ENCODE measurements at places on chromosomes 5 and 9.

GRCh38 chr9:137233143-137233980, 2.7 kb downstream of the SLC34A3 start:
- no peaks in the 10 kb centered on the region for H3K36me3 ChIP-seq
- H3K4me1 ChIP-seq = peaks cover 11% of the 10 kb centered on the region
- peaks cover 4% of the 10 kb centered on the region for H3K27me3 ChIP-seq
- H3K4me3 ChIP-seq = no peak overlapping the region
- no peak overlapping the region for H3K27ac ChIP-seq

DNA sequence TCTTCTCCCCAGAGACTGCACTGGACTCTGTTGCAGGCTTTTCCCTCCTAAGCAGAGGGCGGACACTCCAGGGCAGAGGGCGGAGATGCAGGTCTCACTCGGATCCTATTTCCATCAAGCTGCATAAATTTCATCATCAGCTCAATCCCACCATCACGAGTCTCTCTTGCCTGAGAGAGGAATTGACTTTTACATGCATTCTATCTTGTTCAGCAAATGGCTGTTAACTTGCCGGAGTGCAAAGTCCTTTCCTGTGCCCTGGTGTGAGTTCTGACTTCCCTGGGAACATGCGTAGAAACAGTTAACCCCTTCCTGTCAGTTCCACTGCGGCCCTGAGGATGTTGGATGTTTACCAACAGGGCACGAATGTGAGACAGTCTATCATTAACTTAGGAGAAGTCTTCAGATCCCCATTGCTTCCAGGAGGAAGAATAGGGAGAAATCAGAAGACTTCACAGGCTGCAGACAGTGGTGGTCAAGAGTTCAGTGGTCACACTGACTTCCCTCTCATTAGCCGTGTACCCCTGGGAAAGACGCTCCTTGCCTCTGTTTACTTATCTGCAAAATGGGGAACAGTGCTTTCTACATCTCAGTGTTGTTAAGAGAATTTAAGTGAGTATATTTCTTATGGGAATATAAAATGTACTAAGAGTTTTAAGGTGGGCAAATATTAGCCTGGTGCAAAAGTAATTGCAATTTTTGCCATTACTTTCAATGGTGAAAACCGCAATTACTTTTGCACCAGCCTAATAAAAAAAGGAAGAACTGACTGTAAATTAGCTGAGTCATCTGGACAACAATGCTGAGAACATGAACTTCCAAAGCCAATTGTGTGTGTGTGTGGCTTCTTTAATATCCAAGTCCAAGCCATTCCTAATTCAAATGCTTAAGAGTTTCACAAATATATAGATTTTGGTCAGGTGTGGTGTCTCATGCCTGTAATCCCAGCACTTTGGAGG, 248.0 kb downstream of the DRD1 start:
- no peaks in the 10 kb centered on the region for H3K4me1 ChIP-seq
- no peak overlapping the region for H3K27ac ChIP-seq
- no peak for DNase-seq
- no peaks in the 10 kb centered on the region for H3K27me3 ChIP-seq
- H3K36me3 ChIP-seq = no peaks in the 10 kb centered on the region

DNA sequence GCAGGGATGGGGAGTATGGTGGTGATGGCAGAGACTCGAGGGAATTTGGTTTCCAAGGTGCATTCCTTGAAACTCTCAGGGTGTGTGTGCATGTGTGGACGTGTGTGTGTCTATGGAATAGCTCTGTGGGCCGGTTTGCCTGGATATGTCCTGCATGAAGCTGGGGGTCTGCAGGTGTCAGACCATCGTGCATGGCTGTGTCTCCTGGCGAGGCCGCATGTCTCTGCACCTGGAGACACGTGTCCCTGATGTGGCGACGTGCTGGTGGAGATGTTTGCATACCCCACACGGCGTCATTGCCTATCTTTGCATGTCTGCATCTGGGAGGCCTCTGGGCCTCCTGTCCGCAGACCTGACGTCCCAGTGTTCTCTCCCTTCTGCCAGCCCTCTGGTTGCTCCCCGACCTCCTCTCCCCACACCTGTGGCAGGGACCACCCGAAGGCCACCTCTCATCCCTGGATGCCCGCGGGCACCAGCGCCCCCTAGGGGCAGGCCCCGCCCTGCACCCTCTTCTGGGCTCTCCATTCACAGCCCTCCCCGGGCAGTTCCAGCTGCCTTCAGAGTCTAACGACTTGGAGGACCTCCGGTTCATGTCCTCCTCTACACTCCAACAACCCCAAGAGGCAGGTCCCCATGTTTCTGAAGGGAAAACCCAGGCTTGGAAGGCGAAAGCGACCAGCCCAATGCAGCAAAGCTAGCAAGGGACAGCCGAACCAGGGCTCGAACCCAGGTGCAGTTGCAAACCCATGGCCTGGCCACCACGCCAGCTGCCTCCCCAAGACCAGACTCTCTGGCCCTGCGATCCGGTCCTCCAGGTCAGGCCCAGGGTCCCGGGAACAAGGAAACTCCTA, 88.6 kb downstream of the LMX1B start:
- H3K4me3 ChIP-seq = no peak overlapping the region
- H3K27me3 ChIP-seq = no peaks in the 10 kb centered on the region
- peaks cover 8% of the 10 kb centered on the region for H3K4me1 ChIP-seq

DNA sequence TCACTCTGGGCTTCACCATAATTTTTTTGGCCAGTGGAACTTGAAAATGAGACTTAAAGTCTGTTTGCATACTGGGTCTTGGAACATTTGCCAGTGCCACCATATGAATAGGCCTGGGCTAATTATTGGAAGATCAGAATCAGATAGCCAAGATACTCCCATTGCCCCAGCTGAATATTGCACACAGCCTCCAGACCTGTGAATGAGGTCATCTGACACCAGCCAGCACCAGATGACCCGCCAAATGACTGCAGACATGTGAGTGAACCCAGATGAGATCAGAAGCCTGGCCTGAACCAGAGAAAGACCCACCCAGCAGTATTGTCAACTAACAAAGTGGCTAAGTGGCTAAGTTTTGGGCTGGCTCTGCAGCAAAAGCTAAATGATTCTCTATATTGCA, 220.5 kb upstream of the MPDZ start:
- no peaks in the 10 kb centered on the region for H3K4me1 ChIP-seq
- H3K27me3 ChIP-seq = no peaks in the 10 kb centered on the region
- no peaks in the 10 kb centered on the region for H3K36me3 ChIP-seq
- no peak for DNase-seq
- no peak overlapping the region for H3K27ac ChIP-seq

- H3K27ac ChIP-seq = no peak overlapping the region
- H3K4me3 ChIP-seq = no peak overlapping the region
- H3K27me3 ChIP-seq = no peaks in the 10 kb centered on the region
- no peaks in the 10 kb centered on the region for H3K36me3 ChIP-seq
Measured at GRCh38 chr5:170216257-170216864, 16.4 kb upstream of the C5orf58 start.
